ENCODE measurements at places on chromosomes 13 and 19.

DNA sequence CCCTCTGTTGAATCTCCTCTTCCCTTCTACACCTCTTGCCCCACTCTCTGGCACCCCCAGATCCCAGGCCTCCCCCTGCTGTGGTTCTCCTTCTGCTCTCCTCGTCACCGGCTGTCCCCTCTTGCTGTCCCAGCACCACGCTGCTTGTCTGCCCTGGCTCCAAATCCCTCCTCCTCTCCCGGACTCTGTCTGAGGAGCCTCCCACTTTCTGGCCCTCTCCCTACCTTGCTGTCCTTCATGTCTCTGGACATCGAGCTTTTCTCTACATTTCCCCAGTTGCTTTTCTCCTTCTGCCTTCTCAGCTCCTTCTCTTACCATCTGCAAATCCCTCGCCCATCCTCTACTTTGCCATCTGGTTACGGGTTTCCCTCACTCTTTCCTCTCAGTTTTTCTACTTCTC lies 1.2 kb downstream of the ZNF347 start:
- no peak for DNase-seq

GRCh38 chr19:42412661-42413076 lies 14.5 kb downstream of the LIPE start:
- DNase-seq: no peak

GRCh38 chr19:29287061-29287460 lies 74.1 kb upstream of the UQCRFS1 start:
- DNase-seq: no peak

DNA sequence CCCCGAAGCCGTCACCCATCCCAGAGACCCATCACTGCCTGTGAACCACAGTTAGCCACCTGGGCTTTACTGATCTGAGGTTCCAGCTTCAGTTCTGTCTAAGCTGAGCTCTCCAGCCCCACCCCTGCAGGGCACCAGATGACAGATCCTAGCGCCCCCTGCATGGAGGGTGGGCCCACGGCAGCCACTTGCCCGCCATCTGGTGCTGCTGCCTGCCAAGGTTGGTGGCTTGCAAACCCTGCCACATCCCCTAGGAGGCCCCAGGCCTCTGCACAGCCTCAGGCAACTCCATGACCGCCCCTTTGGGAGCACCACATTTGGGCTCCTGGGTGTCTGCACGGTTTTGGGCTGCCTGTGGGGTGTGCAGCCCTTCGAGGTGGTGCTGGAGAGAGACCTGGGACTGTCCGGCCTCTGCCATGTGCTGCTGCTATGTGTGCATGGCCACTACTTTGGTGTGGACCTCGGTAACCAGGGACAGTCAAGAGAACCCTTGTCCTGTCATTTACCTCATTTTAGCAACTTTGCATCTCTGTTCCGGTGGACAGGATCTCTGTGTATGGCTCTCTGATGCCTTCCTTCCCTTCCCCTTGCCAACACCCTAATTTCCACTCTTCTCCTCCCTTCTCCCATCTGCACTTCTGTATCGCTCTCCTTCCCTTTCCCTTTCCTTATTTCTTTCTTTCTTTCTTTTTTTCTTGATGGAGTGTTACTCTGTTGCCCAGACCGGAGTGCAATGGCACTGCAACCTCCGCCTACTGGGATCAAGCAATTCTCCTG lies 17.4 kb upstream of the SDHAF1 start:
- DNase-seq: no peak
